ENCODE measurements at places on chromosomes 4 and X.

- DNase-seq = no peak
Observed at GRCh38 chr4:3347871-3348270, 55.0 kb downstream of the RGS12 start.

GRCh38 chrX:151825925-151826485 lies 86.7 kb upstream of the MAGEA4 start:
- DNase-seq = no peak

- DNase-seq = no peak
Observed at GRCh38 chrX:105894721-105895120, 72.4 kb downstream of the NRK start.

- DNase-seq = no peak
Observed at GRCh38 chr4:101367201-101367600, 19.9 kb upstream of the PPP3CA start.

- no peak for DNase-seq
Observed at GRCh38 chr4:169707958-169708643, 49.6 kb downstream of the HPF1 start.
